Stimulated activated CD8-positive, alpha-beta memory T cell treated with anti-CD3 and anti-CD28 coated beads, Interleukin-15, amount 100 ng/mL, for 4 hours (primary cell): ENCODE measurements at places on chromosomes 11 and 22.

GRCh38 chr22:49183826-49184216 is 643.9 kb downstream of the BRD1 start:
- DNase-seq: no peak

DNA sequence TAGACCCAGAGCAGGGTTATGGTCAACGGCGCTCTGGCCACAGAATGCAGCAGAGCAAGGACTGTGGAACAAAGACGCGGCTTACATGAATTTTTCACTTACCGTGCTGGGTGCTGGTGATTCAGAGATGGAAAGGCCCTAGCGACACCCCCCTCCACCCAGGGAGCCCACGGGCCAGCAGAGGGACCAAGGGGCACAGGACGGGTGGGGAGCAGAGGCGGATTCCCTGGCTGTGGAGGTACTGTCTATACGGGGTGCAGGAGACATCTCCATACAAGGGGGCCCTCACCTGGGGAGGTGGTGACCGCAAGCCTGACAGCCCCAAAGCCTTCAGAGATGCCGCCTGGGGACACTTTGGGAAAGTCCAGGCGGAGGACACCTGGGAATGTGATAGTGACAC is 1.1 kb upstream of the SEPTIN5 start:
- DNase-seq: no peak

DNA sequence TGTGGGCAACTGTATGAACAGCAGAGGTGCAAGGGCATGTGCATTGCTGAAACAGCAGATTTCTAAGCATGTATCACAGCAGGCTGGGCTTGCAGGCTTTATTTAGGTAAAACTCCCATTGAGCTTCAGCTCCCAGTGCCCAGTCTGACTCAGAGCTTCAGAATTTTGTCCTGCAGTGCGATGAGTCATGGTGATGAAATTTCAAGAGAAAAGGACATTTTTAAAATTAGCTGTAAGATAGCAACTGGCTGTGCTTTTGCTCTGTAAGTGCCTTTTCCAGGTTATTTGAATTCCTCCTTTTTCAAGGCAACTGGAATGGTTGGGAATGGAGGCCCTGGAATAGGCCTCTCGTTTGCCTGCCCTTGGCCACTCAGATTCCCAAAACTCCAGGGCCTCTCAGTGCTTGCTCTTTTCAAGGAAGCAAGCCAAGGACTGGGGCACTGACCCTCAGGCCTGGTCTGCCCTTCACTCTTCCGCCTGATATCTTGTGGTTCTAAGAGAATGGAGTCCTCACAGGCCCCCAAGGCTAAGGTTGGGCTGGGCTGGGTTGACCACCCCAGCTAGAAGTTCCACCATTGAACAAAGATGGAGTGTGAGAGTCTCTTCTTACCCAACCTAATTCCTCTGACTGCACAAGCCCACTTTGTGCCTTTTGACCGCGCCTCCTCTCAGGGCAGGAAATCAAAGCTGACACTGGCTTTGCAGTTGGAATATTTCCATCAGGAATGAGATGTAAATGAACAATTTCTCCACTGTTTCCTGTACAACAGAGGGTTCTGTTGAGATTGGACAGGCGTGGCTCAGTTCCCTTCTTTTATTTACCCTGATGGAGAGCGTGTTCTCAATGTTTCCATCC is 59.5 kb upstream of the PRSS23 start:
- DNase-seq: no peak

DNA sequence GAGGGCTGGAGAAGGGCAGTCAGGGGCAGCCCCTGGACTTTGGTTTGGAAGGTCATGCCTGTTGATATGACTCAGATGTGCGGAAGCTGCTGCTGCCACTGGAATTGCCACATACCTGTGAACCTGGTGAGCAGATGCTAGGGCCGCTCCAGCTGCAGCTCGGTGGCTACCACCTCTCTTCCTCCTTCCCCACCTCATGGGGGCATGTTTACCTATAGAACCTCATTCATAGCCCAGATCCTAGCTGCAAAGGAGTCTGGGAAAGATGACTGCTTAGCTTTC is 17.5 kb upstream of the TSPAN18 start:
- DNase-seq: no peak

GRCh38 chr11:1889224-1889930 is 2.3 kb downstream of the PRR33 start:
- peak; percentile 56 for DNase-seq
